CD4-positive, alpha-beta T cell treated with Interleukin-15 for 1 hour (primary cell): ENCODE measurements at places on chromosomes 11 and 22.

DNA sequence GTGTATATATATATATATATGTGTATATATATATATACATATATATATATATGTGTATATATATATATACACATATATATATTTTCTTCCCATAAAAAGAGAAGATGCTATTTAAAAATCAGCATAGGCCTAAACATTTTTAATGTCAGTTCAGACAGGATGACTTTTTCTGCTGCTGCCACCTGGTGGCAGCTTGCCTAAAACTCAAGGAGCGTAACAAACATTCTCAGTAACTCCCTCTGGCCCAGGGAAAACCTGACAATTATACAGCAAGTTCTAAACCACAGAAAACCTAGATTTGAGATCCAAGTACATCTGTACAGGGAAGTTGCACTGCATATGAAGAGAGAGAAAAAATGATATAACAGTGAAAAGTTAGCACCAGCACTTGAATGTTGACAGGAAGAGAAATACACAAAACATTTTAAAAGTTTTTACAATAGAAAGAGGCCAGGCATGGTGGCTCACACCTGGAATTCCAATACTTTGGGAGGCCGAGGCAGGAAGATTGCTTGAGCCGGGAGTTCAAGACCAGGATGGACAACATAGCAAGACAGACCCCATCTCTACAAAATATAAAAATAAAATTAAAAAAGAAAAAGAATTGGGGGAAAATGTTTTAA lies 16.6 kb downstream of the OR8A1 start:
- DNase-seq: no peak

DNA sequence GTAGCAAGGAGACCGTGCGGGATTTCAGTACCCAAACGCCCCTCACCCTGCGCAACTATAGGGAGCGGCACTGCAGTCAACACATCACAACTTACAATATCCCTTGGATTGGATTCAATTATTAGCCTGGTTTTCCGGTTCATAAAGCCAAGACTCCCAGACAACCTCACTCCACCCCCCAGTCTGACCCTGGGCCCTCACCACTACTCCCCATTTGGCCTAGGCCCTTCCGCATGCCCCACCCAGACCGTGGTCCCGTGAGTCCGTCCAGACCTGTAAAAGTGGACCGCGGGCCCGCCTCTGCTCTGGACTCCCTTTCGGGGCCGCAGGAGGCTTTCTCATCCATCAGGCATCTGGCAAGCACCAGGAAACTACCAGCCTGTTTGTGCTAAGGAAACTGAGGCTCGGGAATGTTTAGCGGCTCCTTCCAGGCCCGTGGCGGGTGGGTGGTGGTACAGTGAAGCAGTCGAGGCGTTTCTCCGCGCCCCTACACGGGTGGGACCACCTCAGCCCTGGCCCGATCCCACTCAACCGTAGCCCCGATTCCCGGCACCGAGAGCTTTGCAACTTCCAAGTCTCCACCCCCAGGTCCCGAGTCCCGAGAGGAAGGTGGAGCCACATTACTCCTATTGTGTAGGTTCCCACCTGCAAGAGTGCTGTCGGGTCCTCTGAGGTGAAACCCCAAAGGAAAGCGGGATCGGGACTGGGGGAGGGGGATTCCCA lies 679 bp upstream of the DPP3 start:
- DNase-seq: no peak

DNA sequence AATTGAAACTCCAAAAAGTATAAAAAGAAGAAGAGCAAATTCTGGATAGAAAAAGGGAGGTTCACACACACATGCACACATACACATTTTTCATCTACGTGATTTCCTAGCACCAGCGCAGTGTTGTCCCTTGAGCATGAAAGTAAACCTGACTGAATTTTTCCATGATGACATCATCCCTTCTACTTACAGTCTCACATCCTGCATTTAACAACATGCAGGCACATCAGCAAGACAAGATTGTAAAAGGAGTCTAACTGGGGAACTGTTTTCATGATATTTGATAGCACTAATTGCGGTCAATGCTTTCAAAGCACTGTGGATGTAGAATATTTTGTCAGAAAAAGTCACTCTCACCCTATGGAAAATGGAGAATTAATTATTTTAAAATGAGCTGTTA lies 36.6 kb downstream of the GAS2 start:
- no peak for DNase-seq

- DNase-seq: no peak
These were observed 21.6 kb upstream of the SLC36A4 start for GRCh38 chr11:93219440-93219839.

DNA sequence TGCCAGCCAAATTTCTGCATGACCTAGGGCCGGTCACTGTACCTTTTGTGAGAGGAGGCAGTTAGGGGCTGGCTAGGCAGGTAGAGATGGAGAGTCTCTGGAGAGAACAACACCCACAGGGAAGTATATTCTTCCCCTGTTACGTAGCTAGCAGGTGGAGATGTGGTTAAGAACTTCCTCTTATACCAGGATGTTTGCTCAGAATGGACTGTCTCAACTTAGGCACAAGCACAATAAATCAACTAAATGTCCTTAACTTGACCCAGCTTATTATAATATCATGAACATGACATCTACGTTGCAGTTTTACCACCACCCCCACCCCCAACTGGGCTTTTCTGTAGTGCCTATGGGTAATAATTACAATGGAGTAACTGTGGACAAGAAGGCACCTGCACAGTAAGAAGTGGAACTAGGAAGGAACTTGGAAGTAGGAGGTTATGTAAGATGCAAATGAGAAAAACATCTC lies 60.7 kb upstream of the MPEG1 start:
- DNase-seq: peak; percentile 63

DNA sequence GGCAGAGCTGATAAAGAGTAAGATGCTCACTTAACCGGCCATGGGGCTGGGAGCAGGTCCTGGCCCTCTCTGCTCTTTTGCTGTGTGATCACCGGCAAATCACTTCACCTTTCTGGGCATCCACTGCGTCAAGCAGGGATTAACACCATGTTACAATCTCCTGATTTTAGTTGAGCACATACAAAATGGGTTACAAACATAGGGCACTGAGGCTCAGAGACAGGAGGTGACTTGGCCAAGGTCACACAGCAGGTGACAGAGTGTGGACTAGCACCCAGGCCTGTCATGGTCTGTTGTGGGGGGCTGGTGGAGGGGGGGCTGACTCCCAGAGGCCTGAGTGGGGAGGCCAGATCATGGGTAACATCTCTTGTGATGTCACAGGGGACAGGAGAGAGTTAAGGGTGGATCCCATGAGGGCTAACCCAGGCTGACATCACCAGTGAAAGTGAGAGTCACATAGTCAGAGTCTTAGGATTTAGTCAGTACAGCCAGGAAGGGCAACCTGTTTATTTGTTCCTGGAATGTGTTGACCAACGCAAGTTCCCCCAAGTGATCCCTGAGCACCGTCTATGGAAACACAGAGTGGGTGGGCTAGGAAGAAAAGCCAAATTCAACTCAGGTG lies 27.8 kb downstream of the GDPD5 start:
- DNase-seq: no peak

- DNase-seq: no peak
These were observed 21.0 kb upstream of the SWAP70 start for GRCh38 chr11:9642894-9643293.

DNA sequence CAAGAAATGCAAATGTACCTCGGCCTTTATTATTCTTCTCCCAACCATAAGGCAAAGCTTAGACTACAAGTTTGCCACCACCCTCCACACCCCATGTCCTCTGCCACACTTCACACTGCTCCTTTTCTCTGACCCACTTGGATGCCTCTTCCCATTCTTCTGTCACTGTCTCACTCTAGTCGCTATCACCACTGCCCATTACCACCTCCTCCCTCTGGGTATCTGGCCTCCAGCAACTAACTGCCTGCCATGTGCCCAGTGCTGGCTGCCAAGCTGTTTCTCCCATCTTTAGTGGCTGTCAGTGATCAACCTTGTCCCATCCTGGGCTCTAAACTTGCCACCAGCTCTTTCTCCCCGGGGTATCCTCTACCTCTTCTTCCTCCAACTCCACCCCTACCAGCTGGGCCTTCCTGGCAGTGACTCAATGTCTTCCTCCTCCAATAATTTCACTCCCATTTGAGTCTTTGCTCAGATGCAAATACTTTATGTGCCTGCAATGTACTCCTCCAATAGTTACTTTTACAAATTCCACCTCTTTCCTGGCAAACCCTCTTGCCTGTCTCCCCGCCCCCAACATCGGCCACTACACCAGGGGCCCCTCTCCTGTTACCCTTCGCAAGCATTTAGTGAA lies 20.1 kb upstream of the KDM2A start:
- DNase-seq: no peak

GRCh38 chr22:48918585-48919186 lies 909.0 kb downstream of the BRD1 start:
- no peak for DNase-seq

DNA sequence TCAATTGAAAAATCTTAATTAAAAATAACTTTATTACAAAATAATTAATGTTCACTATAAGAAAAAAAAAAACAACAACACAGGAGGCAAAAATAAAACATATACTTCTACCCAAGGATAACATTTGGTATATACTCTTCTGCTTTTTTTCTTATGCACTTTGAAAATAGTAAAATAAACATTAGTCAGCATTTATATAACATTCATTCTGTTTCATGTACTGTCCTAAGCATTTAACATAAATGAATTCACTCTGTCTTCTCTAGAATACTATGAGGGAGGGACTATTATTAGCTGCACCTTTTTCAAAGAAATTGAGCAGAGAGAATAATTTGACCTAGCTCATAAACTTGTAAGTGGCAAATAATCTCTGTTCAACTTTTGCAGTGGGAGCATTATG lies 48.3 kb upstream of the CCDC34 start:
- no peak for DNase-seq

DNA sequence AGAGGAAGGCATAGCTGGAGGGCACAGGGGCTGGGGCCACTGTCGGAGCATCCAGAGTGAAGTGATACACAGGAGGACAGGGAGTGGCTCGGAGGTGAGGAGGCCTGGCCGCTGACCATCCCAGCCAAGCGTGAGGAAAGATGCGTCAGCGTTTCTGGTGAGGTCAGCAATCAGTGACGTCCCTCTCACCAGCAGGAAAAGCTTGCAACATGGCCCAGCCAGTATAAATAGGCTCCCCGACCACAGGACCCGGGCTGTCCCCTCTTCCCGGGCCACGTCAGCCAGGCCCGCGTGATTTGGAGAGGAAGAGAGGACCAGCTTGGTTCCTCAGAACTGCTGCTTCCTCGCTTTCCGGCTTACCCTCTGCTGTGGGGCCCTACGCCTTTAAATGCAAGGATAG lies 4.2 kb upstream of the OSM start:
- DNase-seq: peak; percentile 89

DNA sequence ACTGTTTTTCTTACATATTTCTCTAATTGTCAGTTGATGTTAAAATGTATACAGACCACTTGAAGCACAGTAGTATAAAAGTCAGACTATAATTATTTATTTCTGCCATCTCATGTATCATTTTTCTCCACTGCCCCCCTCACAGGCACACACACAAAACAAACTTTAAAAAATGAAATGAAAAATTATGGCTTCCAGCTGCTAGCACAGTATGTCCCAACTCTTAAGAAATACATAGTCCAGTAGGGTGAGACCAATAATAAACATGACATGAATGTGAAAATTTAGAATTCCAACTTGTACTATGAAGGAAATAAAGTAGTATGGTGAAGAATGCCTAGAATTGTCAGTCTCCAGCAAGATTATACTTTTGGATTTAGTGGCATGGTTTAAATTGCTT lies 1247.9 kb downstream of the JRKL start:
- no peak for DNase-seq

DNA sequence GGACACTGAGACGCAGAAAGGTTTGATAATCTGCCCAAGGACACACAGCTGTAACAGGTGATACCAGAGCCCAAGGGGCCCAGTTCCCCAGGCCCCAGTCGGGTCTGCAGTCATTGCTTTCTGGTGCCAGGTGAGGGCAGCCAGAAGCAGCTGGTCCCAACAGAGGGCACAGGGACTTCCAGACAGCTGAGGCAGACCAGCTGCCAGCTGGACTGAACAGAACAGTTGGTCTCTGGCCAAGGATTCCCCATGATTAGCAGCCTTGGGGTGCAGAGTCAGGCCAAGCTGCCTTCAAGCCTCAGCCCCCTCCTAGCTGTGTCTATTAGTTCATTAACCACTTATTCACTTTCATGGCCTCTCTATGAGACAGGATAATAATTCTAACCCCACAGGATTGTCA lies 105.6 kb downstream of the RRAS2 start:
- no peak for DNase-seq

- no peak for DNase-seq
These were observed 124.4 kb upstream of the LUZP2 start for GRCh38 chr11:24372491-24372890.

- DNase-seq: no peak
These were observed 37.8 kb downstream of the TBC1D22A start for GRCh38 chr22:46800102-46800857.

DNA sequence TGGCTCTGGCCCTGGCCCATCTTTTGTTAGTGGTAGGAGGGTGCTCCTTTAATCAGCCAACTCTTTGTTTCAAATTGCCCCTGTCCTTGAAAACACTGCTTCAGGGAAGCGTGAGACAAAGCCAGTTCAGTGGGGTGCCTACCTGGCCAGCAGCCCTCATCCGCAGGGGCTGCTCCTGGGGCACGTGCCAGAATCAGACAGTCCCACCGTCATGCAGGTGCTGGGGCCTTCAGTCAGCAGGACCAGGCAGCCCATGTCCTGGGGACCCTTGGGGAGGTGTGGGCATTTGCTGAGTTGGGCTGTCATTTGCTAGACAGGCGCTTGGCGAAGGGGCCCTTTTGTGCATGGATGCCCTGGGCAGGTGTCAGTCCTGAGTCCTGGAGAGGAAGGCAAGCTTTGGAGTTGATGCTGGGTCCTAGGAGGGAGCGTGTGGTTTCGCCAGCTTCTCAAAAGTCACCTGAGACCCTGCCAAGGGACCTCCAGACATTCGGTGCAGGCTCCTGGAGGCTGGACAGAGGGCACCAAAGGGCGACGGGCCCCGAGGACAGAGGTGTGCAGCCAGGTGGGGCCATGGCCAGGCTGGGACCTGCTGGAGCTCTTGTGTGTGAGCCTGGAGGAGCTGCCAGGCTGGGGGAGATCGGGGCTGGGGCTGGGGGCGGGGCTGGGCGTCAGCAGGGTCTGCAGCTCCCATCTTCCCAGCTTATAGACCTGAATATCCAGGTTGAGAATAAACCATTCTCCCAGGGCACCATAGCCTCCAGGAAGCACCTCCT lies 15.0 kb upstream of the RTN4R start:
- no peak for DNase-seq

DNA sequence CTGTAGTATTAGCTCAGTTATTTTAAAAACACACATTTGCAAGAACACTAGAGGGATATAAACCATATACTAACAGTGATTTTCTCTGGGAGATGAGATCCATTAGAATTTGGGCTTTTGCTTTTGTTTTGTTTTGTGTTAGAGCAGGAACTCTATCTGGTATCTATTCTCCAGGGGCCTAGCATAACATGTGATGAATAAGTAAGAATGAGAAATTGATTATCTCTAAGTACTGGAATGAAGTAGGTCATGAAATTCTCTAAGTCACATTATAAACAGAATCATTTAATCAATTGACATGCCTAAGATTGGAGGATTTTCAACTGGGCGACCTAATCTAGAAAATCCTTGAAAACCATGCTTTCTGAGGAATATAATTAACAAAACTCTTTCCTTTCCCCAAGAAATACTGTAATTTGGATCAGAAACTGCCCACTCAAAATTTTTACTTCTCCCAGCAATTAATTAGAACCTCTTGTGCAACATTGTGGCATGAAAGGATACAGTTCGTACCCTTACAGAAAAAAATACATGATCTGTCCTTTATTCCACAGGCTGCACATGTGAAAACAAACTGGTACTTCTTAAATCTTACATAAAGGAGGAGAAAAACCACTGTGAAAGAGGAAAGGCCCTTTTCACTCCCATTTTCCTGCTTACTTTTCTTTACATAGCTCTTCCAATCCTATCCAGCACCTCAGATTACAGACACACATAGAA lies 93.5 kb downstream of the MRTFA start:
- DNase-seq: no peak

- DNase-seq: no peak
These were observed 6.1 kb upstream of the FEZ1 start for GRCh38 chr11:125502198-125502597.
